ENCODE measurements at places on chromosomes 1 and 21.
A peak's percentile ranks its signal among the peaks of the same experiment; 100 is the strongest.

- DNase-seq = no peak
These were observed 610.0 kb downstream of the LMO4 start for GRCh38 chr1:87938631-87939030.

DNA sequence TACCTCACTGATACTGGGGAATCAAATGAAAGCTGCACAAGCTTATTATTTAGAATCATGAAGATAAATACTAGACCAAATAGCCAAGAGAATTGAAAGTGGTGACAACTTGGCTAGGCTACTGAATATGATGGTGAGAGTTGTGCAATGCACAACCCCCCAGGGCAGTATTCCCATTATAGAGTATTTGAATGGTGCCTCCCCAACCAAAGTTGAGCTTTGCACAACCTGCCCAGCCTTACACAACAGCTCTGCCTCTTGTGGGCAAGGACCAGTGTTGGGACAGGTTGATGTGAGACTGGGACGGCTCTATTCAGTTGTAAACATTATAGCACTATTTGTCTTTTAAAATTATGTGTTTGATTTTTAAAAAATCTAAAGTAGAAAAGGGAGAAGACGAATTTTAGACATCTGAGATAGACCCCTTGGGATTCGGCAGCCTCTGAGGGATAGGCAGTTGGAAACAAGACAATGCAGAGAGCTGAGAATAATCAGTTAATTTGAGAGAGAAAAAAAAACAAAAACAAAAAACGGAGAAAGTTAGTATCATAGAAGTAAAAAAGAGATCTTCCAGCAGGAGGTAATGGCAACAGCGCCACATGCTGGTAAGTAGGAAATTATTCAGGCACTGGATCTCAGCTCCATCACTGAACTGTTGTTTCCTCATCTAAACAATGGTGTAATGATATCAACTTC, 91.0 kb upstream of the KCNA3 start:
- peak; percentile 18 for DNase-seq

- no peak for DNase-seq
These were observed 10.1 kb downstream of the NEK7 start for GRCh38 chr1:198166900-198167299.

GRCh38 chr1:237287876-237288521, 246.0 kb downstream of the RYR2 start:
- no peak for DNase-seq

- DNase-seq = no peak
These were observed 24.4 kb downstream of the FABP3 start for GRCh38 chr1:31348449-31348848.

GRCh38 chr1:172658871-172659453, at the start of gene FASLG:
Gene FASLG (plus strand): TSS chr1:172659103. CDS start chr1:172659202, 99 bp downstream.
- DNase-seq = no peak

DNA sequence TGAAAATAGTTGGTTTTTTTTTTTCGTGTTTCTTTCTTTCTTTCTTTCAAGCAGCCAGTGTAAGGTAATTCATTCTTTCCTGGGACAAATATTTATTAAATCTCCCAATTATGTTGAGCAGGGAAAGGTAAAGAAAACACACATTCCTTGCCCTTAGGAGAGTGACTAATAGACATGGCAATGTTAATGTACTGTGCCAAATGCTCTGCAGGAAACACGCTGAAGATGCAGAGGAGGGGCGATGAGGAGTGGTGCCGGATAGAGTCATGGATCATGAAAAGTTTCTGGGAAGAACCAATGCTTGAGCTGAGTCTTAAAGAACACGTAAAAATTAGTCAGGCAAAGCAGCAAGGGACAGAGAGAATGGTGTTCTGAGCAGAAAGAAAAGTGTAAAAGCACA, 199.2 kb downstream of the DNM3 start:
- no peak for DNase-seq

DNA sequence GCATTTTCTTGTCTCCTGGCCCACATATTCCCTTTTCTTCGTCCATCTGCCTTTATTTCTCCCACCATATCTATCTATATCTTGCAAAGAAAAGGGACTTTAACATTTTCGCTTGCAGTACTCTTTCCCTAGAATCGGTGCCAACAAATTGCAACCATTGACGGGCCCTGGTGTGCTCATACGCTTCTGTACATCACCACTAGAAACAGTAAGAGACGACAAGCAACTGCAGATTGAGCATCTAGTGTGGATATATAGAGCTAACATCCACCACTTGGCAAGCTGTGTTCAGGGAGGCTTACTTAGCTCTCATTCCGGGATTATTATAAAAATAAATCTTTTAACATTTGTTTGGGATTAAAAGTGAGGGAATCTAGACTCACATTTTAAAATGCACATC, 230.8 kb upstream of the PKN2 start:
- no peak for DNase-seq

DNA sequence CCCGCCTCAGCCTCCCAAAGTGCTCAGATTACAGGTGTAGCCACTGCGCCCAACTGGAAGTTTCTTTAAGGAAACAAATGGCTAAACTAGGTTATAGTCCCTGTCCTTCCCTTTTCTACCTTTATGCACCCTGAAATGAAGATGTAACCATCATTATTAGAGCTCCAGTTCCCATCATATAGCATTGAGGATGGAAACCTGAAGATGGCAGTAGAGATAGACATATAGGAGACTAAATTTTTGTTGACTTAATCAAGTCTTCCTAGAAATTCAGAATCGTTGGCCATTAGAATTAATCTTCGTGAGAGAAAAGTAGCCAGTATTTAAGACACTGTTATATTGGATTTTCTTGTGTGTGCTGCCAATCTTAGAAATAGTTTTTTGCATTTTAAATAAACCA, 1016.3 kb upstream of the NCAM2 start:
- peak; percentile 8 for DNase-seq

- DNase-seq = no peak
These were observed 5.7 kb upstream of the ADGRB2 start for GRCh38 chr1:31769720-31770390.

DNA sequence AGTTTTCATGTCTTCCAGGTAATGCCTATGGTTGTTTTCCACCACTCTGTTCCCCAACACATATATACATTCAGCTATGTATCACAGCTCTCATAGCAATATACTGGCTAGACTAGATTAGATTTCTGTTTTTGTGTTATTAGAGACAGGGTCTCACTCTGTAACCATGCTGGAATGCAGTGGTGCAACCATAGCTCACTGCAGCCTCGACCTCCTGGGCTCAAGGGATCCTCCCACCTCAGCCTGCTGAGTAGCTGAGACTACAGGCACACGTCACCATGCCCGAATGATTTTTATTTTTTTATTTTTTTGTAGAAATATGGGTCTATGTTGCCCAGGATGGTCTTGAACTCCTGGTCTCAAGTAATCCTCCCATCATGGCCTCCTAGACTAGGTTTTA, 37.7 kb downstream of the SYNJ1 start:
- no peak for DNase-seq

DNA sequence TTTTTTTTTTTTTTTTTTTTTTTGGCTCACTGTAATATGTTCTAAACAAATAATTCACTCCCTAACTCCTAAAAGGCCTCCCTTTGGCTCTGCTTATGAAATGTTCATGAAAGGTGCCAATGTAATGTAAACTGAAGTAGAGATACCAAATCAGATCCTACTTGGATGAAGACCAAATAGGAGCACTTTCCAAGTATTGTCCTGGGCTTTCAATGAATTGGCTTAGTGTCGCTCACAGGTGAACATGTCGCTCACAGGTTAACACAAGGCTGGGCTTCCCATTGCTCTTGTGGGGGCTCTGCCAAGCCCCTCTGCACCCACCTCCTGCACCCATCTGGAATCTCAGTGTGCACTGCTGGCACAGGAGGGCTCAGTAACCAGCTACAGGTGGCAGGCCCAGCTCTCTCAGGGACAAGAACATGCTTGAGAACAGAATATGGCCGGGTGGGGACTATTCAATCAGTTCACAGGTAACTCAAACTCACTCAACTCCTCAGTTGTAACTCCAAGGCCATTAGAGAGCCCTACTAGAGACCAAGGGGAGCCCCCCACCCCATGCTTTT, 10.6 kb upstream of the CD58 start:
- no peak for DNase-seq
